OCI-LY7 (cell line): ENCODE measurements at places on chromosomes 4 and X.
A peak's percentile ranks its signal among the peaks of the same experiment; 100 is the strongest.

DNA sequence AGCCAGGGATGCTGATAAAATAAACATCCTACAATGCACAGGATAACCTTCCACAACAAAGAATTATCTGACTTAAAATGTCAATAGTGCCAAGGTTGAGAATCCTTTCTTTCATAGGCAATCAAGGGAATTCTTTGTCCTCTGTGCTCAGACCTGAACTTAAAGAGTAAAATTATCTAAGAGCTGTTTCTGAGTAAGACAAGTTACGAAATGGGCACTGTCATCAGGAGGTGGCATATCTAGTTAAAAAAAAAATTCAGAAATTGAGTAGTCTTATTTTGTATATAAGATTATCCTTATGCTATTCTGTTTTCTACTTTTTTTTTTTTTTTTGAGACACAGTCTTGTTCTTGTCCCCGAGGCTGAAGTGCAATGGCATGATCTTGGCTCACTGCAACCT is 3.3 kb upstream of the RAB33B start:
- DNase-seq: no peak

DNA sequence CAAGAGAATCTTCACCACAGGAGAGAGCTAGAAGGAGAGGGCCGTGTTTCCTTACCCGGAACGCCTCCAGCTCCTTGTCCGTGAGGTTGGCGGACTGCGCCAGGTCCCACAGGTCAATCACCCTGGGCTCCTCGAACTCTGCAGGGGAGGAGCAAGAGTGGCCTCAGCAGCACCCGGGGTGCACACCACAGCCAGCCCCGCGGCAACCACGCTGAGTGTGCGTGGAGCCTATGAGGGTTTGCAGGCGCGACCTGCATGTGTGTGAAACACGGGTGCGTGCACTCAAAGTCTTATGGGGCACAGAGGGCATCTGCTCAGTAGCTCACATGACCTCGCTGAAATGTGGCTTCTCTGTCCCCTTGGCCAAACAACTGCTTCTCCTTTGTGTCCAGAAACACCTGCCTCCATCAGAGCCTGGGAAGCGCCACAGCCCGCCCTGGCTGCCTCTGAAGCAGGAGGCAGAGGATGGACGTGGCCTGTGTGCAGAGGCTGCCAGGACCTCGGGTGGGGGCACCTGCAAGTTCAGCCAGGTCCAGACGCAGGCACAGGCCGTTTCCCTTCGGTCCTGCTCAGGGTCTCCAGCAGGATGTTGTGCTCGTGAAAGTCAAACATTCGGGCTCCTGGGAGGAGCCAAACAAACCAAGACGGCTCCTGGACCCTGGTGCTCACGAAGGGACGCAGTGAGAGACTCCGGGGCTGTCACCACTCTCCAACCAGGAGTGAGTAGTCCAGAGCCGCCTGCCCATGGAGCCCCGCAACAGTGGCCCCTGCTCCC is 16.0 kb downstream of the LRPAP1 start:
- no peak for DNase-seq

GRCh38 chr4:6716958-6717655 is 1.1 kb downstream of the BLOC1S4 start:
- peak; percentile 24 for DNase-seq

GRCh38 chr4:69546134-69546765 is 50.5 kb upstream of the UGT2B4 start:
- DNase-seq: no peak

- no peak for DNase-seq
Observed at GRCh38 chrX:134004084-134004483, 18.7 kb upstream of the GPC3 start.

- DNase-seq: no peak
Observed at GRCh38 chr4:106681381-106681921, 312.9 kb upstream of the GIMD1 start.

- peak; percentile 33 for DNase-seq
Observed at GRCh38 chr4:87853108-87853507, 20.3 kb downstream of the MEPE start.

- no peak for DNase-seq
Observed at GRCh38 chrX:129663171-129663570, 8.4 kb upstream of the APLN start.

DNA sequence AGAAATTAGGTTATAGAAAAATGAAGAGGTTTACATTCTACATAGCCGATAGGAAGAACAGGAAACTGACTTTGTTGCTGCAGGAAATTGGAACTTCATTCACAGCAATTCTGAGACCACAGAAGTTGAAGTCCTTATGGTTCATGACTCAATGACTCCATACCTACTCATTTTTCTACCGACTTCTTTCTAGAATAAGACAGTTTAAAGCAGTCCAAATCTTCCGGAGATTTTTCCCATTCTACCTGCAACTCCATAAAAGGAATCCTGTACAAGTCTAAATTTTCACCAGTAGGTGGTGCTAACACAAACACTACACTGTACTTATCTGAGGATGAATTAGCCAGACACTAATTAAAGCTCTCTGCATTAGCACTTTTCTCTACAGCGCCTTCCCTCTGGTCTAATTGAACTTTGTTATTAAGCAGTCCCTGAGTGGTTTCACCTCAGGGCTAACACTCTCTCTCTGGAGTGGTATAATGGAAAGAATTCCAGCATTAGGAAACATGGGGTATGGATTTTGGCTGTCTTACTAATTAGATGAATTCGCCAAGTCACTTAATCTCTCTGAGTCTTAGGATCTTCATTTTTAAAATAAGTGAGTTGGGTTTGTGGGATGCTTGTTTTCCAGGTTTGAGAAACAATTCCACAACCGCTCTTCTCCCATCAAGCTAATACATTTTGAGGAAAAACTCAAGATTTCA is 167.9 kb downstream of the SMIM20 start:
- peak; percentile 68 for DNase-seq
